Endothelial cell (in vitro differentiated cells): ENCODE measurements at places on chromosomes 7 and 10.

DNA sequence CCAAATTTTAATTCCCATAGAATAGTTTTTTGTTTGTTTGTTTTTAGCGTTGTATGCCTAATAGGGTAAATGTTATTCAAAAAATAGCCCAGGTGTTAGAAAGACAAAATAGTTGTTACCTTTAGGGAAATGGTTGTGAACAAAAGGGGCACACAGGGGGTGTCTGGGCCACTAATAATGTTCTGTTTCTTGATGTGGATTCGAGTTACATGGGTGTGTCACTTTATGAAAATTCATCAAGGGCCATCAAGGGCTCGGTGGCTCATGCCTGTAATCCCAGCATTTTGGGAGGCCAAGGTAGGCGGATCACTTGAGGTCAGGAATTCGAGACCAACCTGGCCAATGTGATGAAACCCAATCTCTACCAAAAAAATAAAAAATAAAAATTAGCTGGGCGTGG, 531.8 kb upstream of the C7orf33 start:
- H3K27me3 ChIP-seq, result no peaks in the 10 kb centered on the region
- H3K36me3 ChIP-seq, result no peaks in the 10 kb centered on the region
- no peaks in the 10 kb centered on the region for H3K4me1 ChIP-seq
- no peak overlapping the region for H3K27ac ChIP-seq

GRCh38 chr7:73394422-73394821, 39.2 kb upstream of the FZD9 start:
- H3K27me3 ChIP-seq, result peaks cover 3% of the 10 kb centered on the region
- no peak for DNase-seq
- H3K36me3 ChIP-seq, result peaks cover 3% of the 10 kb centered on the region
- no peak overlapping the region for H3K4me3 ChIP-seq
- H3K27ac ChIP-seq, result no peak overlapping the region

DNA sequence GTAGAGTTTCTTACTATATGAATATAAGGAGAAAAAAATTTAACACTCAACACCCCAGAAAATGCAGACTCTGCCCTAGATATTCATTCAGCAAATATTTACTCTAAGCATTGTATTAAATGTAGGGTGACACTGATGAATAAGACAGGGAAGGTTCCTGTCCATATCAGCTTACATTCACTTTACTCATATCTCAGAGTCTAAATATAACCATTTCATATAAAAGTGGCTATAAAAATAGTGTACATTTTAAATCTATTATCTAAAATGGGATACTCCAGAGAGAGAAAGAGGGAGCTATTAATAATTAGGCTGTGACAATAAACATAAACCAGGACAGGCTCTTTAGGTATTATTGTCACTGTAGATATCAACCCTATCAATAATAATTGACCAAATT, 104.0 kb downstream of the PKD1L1 start:
- DNase-seq, result no peak
- H3K27me3 ChIP-seq, result no peaks in the 10 kb centered on the region
- H3K4me1 ChIP-seq, result no peaks in the 10 kb centered on the region
- H3K27ac ChIP-seq, result no peak overlapping the region
- H3K36me3 ChIP-seq, result no peaks in the 10 kb centered on the region

DNA sequence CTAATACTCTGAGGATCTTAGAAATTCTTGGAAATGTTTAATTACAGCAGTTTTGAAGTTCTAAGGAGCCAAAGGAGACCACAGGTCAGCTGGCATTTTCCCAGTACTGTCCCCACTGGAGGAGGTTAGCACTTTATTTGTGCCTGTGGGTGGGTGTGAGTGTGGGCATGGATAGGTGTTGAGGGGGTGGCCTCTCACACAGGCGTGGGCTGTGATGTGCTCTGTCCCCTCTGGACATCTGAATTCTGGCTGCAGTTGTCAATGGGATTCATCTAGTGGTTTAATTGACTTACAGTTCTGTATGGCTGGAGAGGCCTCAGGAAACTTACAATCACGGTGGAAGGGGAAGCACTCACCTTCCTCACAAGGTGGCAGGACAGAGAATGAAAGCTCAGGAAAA, 135.4 kb upstream of the NAMPT start:
- no peaks in the 10 kb centered on the region for H3K36me3 ChIP-seq
- no peak overlapping the region for H3K27ac ChIP-seq

- H3K27ac ChIP-seq, result no peak overlapping the region
- H3K4me3 ChIP-seq, result peak overlapping the region; percentile 91
- H3K4me1 ChIP-seq, result peaks cover 9% of the 10 kb centered on the region
- H3K36me3 ChIP-seq, result no peaks in the 10 kb centered on the region
Measured at GRCh38 chr10:55627501-55628051, 733.5 kb downstream of the ZWINT start.

GRCh38 chr7:84412161-84412969, 217.8 kb upstream of the SEMA3A start:
- no peak overlapping the region for H3K27ac ChIP-seq
- H3K27me3 ChIP-seq, result no peaks in the 10 kb centered on the region
- H3K36me3 ChIP-seq, result no peaks in the 10 kb centered on the region
- no peak overlapping the region for H3K4me3 ChIP-seq

GRCh38 chr7:100371561-100372171, 1.6 kb upstream of the PILRA start:
- H3K27me3 ChIP-seq, result peaks cover 17% of the 10 kb centered on the region
- peaks cover 3% of the 10 kb centered on the region for H3K36me3 ChIP-seq
- H3K4me1 ChIP-seq, result peaks cover 12% of the 10 kb centered on the region
- no peak overlapping the region for H3K4me3 ChIP-seq
- peak overlapping the region; percentile 77 for H3K27ac ChIP-seq

GRCh38 chr7:291373-292092, 1.6 kb downstream of the FOXL3 start:
- H3K4me1 ChIP-seq, result no peaks in the 10 kb centered on the region
- DNase-seq, result no peak
- H3K4me3 ChIP-seq, result no peak overlapping the region

DNA sequence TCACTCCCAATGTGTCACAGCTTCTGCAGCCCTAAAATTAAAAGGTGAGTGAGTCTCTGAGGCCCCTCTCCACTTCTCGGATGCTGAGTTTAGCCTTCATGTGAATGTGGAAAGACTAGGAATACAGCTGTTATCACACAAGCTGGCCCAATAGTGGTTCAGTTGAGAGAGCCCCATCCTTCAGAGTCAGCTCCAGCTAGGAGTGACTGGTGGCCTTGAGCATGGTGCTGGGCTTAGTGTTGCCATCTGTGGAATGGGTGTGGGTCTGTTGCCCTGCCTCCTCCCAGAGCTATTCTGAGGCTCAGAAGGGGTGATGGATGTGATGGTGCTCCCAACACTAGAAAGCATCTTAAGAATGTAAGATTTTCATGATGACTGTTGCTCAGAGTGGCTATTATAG, 55.8 kb downstream of the FIGNL1 start:
- no peak for DNase-seq
- H3K27ac ChIP-seq, result no peak overlapping the region
- H3K36me3 ChIP-seq, result peaks cover 6% of the 10 kb centered on the region

- H3K4me1 ChIP-seq, result peaks cover 2% of the 10 kb centered on the region
Measured at GRCh38 chr7:131040467-131040932, 287.2 kb upstream of the MKLN1 start.

DNA sequence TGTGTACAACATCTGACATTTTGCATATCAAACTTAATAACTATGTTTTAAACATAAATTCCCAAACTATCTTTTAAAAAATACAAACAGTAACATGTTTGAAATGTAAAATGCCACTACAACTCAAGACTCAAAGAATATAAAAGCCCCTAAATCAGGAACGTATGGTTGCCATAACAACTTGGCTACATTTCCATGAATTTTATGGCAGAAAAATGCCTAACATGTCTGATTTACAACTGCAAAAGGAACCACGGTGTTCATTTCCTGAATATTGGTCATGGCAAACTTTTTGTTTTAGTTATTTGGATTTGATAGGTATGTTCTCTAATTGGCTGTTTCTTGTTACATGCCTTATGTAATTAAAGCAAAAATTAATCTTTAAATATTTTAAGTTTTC, 2.0 kb downstream of the SOSTDC1 start:
- no peaks in the 10 kb centered on the region for H3K27me3 ChIP-seq
- no peak for DNase-seq
- H3K36me3 ChIP-seq, result no peaks in the 10 kb centered on the region
- H3K27ac ChIP-seq, result no peak overlapping the region
- H3K4me1 ChIP-seq, result no peaks in the 10 kb centered on the region

GRCh38 chr10:86364491-86365345, 1.9 kb downstream of the GRID1 start:
- H3K36me3 ChIP-seq, result no peaks in the 10 kb centered on the region
- peak; percentile 52 for DNase-seq
- H3K27ac ChIP-seq, result no peak overlapping the region
- peaks cover 10% of the 10 kb centered on the region for H3K4me1 ChIP-seq

DNA sequence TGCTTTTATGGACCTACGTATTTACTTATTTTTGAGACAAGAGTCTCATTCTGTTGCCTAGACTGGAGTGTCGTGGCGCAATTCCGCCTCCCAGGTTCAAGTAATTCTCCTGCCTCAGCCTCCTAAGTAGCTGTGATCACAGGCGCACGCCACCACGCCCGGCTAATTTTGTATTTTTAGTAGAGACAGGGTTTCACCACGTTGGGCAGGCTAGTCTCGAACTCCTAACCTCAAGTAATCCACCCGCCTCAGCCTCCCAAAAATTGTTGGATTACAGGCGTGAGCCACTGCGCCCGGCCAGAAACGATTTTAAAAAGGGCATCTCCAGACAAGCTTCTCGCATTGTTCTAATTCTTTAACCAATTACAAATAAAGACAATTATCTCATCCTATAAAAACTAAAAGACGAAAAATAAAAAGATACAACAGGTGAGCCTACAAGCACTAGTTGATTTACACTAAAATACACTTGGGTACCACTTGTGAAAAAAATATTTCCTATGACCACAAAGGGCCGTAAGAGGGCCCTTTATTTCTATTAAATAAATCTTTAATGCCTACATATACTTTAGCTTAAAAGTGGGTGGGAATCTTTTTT, 2.4 kb downstream of the TRA2A start:
- peak overlapping the region; percentile 77 for H3K4me3 ChIP-seq
- H3K36me3 ChIP-seq, result peaks cover 6% of the 10 kb centered on the region
- peaks cover 12% of the 10 kb centered on the region for H3K27me3 ChIP-seq
- peaks cover 22% of the 10 kb centered on the region for H3K4me1 ChIP-seq

- peaks cover 10% of the 10 kb centered on the region for H3K27me3 ChIP-seq
- H3K4me1 ChIP-seq, result peaks cover 24% of the 10 kb centered on the region
- H3K4me3 ChIP-seq, result no peak overlapping the region
- no peak for DNase-seq
- peaks cover 7% of the 10 kb centered on the region for H3K36me3 ChIP-seq
Measured at GRCh38 chr10:100807241-100807951, 62.0 kb downstream of the PAX2 start.

- H3K27ac ChIP-seq, result no peak overlapping the region
- H3K36me3 ChIP-seq, result peaks cover 10% of the 10 kb centered on the region
- peaks cover 5% of the 10 kb centered on the region for H3K27me3 ChIP-seq
- no peak overlapping the region for H3K4me3 ChIP-seq
- H3K4me1 ChIP-seq, result no peaks in the 10 kb centered on the region
- no peak for DNase-seq
Measured at GRCh38 chr7:2162959-2163358, 69.8 kb downstream of the MAD1L1 start.

- H3K27ac ChIP-seq, result no peak overlapping the region
- peaks cover 4% of the 10 kb centered on the region for H3K27me3 ChIP-seq
- no peak for DNase-seq
- H3K4me3 ChIP-seq, result no peak overlapping the region
- no peaks in the 10 kb centered on the region for H3K4me1 ChIP-seq
Measured at GRCh38 chr10:103256613-103257012, 10.9 kb downstream of the RPEL1 start.

DNA sequence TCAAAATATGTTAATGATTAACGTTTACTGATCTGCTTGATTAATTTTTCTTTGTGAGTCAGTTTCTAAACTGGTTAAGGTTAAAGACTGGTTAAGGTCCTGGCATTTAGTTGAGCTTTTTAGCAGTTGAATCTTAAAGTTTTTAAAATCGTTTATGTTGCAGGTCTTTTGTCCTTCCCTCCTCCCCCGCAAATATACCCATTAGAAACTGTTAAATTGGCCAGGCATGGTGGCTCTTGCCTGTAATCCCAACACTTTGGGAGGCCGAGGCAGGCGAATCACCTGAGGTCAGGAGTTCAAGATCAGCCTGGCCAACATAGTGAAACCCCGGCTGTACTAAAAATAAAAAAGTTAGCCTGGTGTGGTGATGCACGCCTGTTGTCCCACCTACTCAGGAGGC, 100.9 kb downstream of the PODXL start:
- H3K4me1 ChIP-seq, result peaks cover 4% of the 10 kb centered on the region
- no peak overlapping the region for H3K4me3 ChIP-seq
- peaks cover 13% of the 10 kb centered on the region for H3K36me3 ChIP-seq

- H3K27me3 ChIP-seq, result peaks cover 22% of the 10 kb centered on the region
- peaks cover 52% of the 10 kb centered on the region for H3K4me1 ChIP-seq
- H3K4me3 ChIP-seq, result no peak overlapping the region
- peaks cover 16% of the 10 kb centered on the region for H3K36me3 ChIP-seq
Measured at GRCh38 chr10:110868981-110869380, 2.7 kb upstream of the PDCD4 start.

DNA sequence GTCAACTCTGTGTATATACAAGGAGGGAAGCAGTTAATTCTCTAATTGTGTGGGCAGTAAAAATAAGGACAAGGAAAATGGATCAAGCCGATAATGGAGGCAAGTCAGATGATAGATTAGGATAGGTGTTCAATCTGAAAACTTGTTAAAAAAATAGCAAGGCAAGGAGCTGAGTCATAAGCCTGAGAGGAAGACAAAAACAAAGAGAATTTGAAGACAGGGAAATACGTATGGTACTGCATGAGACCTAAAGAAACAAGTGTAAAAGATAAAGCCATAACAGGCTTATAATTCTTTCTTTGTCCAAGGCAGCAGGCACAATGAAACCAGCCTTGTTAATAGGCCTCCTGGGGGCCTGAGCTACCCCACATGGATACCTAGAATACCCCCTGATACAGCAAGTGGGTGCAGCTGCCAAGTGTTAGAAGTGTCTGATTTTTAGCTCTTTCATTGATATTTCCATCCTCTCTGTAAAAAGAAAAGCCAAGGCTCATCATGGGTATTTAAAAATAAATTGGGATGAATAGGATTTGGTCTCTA, 1570.6 kb upstream of the LRRTM3 start:
- peaks cover 7% of the 10 kb centered on the region for H3K4me1 ChIP-seq
- no peaks in the 10 kb centered on the region for H3K27me3 ChIP-seq
- no peak overlapping the region for H3K27ac ChIP-seq
- no peak for DNase-seq
- no peak overlapping the region for H3K4me3 ChIP-seq

DNA sequence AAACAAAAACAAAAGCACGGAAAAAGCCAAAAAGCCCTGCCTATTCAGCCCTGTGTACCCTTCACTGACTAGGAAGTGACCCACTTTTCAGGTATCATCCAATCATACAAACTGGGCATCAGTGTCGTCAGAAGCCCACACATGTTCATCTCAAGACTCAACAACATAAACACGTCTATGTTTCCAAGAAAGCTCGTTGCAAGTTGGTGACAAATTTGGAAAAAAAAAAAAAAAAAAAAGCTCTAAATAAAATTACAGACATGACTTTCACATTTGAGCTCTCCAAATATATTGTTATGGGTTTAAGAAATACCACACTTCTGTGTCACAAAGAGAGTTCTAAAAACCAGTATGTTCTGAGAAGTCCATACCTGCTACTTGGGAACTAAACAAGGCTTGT, 204.7 kb upstream of the KLF14 start:
- H3K27ac ChIP-seq, result no peak overlapping the region
- H3K4me1 ChIP-seq, result no peaks in the 10 kb centered on the region
- H3K4me3 ChIP-seq, result no peak overlapping the region
